SK-MEL-5 (cell line): ENCODE measurements at places on chromosomes 6 and 20. TPM values are rescaled to one million over a fixed set of nuclear protein-coding genes. Genes with fewer than 3 reads are reported as not detected.

- no peak for DNase-seq
Observed at GRCh38 chr6:3644739-3645012, 106.8 kb downstream of the PXDC1 start.

The NFS1 gene
- 66.1 and 78.1 TPM in 2 replicates for total RNA-seq

DNA sequence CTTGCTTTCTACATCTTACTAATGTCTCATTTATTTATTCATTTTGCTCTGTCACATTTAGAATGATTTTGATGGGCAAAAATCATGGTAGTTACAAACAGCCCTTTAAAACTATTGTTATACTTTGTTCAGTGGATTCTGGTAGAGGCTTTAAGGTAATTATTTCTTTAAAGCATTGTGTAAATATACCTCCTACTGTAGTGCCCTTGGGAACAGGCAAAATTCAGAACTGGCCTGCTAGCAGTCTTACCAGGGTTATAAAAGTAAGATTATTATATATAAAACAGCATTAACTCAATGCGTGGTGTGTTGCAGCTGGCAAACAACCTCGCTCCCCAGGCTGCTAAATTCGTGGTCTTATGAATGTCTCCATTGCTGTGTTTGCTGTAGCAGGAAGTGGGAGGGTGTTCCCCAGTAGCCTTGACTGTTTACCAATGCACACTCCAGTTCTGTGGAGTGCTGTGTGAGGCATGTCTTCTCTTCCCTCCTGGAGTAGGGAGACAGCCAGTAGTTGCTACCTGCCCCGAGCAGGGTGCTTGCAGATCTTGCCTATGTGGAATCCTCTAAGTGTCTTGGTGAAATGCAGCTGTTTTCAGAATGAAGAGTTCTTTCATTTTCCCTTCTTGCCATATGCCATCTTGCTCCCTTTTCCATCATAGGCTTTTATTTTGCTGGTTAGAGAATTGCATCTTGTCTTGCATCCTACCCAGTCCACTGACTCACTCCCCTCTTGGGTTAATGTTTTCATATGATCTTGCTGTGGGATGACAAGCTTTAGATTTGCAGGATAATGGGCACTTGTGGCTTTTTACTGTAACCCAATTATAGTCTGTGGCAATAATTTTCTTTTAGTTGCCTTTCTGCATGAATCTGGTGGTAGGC lies 45.3 kb downstream of the IGF2R start:
- no peak for DNase-seq

GRCh38 chr6:123211777-123212545 lies 215.9 kb downstream of the CLVS2 start:
- DNase-seq, result no peak

GRCh38 chr6:78302411-78302810 lies 564.9 kb upstream of the IRAK1BP1 start:
- no peak for DNase-seq

The TREM2 gene
- total RNA-seq, result not detected in 2 replicates

The FITM2 gene
- 20.0 and 20.9 TPM in 2 replicates for total RNA-seq

The LHFPL5 gene
- not detected in 2 replicates for total RNA-seq

GRCh38 chr6:150813319-150813992 lies 52.0 kb upstream of the MTHFD1L start:
- no peak for DNase-seq
